ENCODE measurements at places on chromosomes 4 and X.

DNA sequence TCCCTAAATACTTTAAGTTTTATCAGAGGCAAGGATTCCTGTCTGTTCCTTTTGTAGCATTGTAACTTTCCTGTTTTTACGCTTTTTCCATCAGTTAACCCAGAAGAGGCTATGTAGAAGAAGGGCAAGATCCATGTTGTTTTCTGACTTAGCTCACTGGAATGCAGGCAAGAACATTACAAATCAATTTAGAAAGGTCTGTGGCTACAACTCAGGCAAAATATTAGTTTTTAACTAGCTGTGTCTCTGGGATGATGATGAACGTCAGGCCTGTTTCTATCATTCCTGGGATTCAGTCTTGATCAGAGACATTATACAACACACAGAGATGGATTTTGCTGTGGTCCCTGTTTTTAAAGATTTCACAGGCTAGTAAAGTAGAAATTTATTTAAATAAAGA lies 813.0 kb upstream of the POU3F4 start:
- DNase-seq: no peak

DNA sequence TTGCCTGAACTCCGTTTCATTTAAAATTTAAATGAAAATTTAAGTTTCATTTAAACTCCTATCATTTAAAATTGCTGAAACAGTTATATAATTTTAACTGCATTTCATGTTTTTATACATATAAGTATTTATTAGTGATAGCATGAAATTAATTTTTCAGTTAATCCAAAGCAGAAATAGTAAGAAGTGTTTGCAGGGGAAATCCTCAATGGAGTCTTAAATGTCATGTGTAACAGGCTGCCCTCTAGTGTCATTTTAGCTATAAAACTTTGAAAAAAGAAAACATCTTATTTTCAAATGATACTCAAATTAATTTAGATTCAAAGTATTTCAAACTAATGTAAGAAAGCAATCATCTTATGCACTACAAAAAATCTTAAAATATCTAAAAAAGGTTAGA lies 27.2 kb downstream of the TAPT1 start:
- no peak for DNase-seq

- DNase-seq: no peak
These were observed 213.6 kb downstream of the PALLD start for GRCh38 chr4:168710353-168710946.

DNA sequence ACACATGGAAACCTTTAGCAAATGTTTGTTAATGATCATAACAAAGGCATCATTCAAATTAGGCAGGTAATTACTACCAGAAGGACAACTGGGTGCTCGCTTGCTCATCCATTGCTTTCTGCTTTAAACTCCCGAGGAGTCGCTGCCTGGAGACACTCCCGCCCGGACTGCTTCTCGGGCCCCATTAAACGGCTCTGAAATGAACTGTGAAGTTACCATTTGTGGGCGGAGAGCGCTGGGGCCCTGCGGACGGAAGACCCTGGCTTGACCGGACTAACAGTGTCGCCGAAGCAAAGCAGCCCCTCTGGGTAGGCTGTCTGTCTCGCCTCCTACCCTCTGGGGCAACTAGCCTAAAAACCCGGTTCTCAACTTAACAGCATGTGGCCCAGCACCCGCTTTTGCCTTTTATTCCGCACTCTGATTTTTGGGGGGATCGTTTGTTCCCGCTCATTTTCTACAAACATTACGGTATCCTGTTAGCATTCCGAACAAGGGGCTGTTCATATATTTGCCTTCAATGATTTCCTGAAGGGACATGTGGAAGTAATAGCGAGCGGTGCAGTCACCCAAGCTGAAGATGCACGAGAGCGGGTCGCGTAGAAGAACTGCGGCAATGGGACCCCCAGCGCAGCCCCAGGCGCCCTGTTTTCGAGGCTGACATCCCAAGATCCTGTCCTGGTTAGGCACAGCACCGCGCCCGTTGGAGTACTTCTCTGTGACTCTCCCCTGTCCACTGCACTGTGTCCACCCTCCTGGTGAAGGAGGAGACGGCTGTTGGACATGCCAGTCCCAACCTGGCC lies 1.6 kb upstream of the PDGFRA start:
- no peak for DNase-seq

DNA sequence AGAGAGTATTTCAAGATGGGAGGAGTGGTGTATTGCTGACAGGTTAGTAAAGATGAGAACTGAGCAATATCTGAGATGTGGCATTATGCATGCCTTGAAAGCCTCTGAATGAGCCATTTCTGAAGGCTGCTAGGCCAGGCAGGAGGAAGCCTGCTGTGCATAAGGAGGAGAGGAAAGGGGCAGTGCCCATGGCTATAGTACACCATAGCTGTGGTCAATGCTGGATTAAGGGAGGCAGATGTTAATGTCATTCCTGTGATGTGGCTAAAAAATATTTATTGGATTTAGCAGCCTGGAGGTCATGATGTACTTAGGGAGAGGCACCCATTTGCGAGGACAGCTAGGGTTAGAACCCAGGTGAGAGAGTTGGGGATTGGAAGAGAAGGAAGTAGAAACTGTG lies 130.0 kb upstream of the LNX1 start:
- DNase-seq: no peak

- no peak for DNase-seq
These were observed 12.0 kb downstream of the TMEM187 start for GRCh38 chrX:153984351-153985178.

GRCh38 chrX:135531813-135532212 lies 11.4 kb downstream of the INTS6L start:
- no peak for DNase-seq

DNA sequence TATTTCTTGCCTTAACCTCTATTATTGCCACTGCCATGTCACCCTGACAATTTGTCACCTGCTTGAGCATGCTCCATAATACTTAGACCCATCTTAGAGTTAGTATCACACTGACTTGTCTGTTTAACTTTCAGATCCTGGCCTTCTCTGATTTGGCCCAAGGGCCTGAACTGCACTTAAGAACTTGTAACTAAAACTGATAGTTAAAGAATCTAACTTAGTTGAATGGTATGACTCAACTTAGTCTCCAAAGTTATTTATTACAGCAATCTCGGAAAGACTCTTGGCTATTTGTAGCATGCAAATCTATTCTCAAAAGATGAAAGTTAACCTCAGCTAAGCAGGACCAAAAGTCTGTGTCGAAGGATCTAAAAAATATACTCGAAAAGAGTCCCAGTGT lies 72.3 kb downstream of the IGSF1 start:
- no peak for DNase-seq

DNA sequence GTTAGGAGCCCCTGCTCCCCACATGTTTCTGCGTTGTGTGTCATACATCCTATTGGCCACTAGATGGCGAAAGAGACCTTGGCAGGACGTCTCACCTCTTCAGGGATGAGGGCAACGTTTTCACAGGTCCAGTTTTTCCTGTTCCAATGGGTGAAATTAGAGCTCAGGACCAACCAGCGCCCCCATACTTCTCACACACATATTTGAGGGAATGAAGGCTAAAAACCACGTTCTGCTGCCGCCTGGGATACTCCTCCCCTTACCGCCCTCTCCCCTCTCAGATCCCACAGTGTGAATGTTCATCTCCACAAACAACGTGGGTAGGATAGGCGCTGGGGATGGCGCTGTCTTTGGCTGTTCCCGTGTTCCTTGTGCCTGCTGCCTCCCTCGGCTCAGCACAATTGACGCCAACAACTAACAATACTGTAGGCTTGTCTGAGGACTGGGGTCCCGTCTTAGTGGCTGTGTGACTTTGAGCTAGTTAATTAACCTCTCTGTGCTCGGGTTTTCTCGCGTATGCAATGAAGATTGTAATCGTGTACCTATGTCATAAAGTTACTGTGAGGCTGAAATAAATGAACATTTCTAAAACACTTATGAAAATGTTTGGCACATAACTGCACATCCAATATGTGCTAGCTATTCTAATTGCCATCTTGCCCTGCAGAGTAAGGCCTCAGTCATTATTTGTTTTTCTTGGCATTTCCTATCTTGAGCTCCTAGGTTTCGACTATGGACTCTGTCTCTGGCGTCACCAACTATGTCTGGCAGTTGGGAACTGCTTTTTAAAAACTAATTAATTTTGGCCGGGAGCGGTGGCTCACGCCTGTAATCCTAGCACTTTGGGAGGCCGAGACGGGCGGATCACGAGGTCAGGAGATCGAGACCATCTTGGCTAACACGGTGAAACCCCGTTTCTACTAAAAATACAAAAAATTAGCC lies 181.3 kb upstream of the STK26 start:
- peak; percentile 13 for DNase-seq

All from T-helper 2 cell treated with Interferon-gamma antibody and Interleukin-4, amounts not matched to agents 5 μg/mL and 100 μg/mL, for 36 hours (primary cell).